ENCODE measurements at places on chromosomes 13 and 19. TPM values are rescaled to one million over a fixed set of nuclear protein-coding genes. Genes with fewer than 3 reads are reported as not detected.

DNA sequence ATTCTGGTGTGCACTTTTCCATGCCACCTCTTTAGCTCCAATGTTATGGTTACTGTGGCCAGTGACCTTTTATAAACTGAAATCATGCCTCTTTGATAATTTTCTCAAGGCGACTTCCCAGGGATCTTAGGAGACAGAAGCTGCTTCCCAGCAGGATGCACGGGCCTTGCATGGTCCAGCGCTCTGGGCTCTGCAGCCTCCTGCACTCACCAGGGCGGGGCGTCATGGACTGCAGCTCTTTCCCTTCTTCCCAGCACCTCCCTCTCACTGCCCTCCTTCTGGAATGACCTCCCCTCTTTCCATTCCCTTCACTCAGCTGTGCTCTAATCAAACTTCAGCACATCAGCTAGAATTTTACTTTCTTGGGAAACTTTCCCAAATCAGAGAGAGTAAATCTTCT lies 318.3 kb downstream of the IRS2 start:
- no peak for DNase-seq

DNA sequence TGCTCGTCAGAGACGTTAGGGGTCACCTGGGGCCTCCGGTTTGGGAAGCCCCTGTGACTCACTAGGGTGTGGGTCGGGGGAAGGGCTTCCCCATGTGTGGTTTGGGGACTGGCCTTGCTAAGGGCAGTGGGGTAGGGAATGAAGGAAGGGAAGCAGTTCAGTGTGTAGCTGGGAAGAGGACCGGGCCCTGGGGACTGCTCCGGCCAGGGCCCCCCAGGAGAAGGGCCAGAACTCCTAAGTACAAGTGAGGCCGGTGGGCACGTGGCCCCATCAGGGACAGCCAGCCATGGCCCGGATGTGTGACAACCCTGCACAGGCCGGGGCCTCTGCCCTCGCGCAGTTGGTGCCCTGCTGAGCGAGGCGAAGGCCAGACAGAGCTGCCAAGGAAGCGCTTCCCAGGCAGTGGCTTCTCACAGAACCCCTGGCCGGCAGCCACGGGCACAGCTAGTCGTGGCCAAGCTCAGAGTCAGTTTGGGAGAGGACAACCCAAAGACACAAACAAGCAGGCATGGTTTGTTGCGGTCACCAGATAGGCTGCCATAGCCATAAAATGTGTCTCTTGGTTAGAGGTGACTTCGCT lies 25.7 kb downstream of the TEX29 start:
- no peak for DNase-seq

GRCh38 chr13:41465241-41465847 lies 8.0 kb downstream of the RGCC start:
- peak; percentile 91 for DNase-seq

DNA sequence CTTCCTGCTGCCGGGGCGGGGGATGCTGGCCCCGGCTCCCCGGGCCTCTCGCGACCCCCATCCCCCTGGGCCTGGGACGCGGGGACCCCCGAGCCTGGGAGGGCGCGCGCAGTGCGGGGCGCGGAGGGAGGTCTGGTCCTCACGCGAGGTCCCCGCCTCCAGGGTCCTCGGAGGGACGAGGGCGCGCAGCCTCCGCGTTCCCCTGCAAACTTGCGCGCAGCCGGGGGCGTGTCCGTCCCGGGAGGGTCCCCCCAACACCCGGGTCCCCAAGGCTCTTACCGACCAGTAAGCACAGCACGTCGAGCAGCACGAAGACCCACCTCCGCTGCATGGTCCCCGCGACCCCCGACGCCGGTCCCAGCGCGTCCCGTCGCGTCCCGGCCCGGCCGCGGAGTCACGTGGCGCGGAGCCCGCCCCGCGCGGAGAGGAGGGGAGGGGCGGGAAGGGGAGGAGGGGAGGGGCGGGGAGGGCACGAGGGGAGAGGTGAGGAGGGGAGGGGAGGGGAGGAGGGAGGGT lies at the start of gene PLPP2:
PLPP2 (minus strand) TSS at position 398 of the 516 bp plus-strand sequence; CDS start at position 331, 67 bp downstream.
- DNase-seq: no peak

- no peak for DNase-seq
Measured at GRCh38 chr13:109287553-109287952, 498.8 kb downstream of the IRS2 start.

DNA sequence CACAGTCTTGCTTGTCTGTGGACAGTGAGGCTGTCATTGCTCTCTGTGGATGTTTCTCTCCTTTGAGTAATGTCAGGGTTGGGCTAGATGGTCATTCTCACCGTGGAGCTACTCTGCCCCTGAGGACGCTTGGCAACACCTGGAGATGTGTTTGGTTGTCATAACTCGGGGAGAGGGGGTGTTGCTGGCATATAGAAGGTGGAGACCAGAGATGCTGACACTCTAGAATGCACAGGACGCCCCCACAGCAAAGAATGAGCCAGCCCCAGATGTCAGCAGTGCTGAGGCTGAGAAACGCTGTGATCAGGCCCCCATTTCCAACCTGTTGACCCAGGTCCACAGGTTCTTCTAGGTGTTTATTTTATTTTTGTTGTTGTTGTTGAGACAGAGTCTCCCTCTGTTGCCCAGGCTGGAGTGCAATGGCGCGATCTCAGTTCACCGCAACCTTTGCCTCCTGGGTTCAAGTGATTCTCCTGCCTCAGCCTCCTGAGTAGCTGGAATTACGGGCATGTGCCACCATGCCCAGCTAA lies 4.6 kb downstream of the CCDC124 start:
- no peak for DNase-seq

DNA sequence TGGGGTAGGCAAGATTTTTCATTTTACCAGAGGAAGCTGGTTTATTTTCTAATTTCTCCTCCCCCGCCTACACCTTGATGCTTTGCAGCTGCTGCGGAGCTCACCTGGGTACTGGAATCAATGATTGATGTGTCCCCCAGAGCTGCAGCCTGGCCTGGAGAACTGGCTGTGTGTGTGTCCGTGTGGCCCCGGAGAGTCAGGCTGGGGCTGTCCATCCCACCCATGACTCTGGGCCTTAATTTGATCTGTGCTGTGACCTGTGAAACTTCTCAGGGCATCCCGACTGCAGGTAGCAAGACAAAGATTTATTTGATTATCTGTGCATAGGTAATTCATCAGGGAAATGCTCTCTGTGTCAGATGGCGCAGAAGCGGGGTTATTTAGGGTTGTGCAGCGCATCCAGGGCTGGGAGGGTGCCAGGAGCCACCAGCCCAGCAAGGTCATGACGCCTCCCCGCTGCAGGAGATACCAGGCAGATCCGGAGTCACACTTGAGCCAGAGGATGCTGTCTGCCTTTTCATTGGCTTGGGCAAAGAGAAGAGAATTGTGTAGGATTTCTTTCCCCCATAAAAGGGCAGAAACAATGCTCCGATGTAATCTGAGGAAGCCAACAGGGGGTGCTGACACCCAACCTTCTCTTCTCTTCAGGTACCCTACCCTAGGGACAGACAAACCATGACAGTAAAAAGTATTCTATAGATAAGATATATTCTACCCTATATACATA lies 346.6 kb downstream of the TSHZ3 start:
- no peak for DNase-seq

DNA sequence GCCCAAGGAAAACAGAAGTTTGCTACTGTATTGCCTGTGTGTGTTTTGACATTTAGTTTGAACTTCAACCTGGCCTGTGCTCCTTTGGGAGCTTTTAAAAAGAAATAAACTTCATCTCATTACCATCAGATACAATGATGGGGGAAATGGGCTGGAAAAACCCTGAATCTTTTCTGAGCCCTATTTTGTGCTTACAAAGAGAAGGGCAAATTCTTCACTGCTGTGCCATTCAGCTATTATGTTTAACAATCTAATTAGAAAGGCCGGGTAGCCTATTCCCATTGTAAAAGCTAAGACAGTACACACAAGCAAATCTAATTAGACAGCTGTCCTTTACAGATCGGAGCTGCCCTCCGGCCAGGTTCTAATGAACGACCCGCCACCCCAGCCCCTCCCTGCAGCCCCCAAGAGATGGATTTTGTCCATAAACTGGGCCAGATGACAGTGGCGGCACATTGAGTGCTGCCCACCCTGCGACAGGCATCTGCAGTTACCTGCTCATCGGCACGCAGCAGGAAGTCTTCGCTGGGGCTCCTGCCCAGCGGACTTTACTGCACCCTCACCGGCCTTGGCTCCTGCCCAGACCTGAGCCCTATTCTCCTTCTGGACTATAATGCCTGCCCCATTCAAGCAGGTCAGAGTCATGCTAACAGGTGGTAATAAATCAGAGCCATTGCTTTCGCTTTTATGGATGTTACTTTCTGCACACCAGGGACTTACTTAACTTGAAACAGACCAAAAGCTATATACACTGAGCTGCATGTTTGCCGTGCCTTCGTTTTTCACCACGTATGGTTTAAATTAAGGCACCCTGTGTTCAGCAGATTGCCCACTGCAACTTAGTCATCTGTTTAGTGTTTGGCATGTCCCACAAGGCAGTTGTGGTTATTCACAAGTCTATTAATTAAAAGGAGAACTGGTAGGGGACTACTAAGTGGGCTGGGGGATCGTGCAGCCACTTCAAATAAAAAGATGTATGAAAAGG lies 549.6 kb downstream of the FGF9 start:
- no peak for DNase-seq

DNA sequence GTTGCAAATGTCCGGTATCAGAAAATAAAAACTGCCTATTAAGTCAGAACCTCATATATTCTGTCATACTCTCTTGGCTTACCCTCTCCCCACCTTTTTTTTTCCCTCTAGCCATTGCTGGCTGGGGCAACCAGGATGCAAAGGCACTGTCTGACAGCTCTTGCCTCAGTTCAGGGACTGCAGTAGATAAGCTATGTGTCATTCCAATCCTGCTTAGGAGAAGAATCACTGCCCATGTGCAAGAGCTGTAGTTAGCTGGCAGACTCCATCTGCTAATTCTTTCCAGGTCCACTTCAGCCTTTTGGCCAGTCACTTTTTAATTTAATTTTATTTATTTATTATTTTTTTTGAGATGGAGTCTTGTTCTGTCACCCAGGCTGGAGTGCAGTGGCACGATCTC lies 895.6 kb upstream of the SLC10A2 start:
- no peak for DNase-seq

GRCh38 chr19:28960586-28960985 lies 252.4 kb downstream of the UQCRFS1 start:
- DNase-seq: no peak

DNA sequence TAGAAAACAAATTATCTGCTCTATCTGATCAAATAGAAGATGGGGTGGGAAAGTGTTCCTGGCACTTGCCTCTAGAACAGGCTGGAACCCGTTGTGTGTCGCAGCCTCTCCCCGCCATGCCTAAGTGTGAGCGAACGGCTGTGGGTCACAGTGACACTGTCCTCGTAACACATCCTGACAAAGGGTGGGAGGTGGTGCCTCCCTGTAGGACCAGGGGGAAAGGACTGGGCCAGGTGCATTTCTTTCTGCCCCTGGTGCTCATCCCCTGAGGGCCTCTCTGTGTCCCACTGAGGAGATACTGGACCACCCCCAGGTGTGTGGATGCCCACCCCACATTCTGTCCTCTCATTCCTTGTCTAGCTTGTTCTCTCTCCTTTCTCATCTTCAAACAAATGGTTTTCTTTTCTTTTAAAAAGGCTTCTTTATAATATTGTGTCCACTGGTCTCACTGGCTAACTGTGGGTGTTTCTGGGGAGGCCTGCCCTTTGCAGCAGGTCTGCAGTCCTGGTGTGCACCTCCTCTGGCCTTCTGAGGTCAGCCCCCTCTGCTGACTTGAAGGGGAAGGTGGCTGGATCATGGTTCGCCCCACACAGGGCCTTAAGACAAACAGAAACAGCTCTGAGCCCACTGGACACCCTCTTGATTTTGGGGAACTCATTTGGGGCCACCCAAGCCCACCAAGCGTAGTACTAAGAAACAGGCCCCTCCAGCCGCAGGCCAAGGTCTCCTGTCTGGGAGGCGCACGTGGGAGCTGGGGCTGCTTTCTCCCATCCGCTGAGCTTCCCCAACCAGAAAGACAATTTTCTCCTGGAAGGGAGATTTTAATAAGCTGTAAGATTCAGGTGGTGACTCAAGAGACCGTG lies 152.5 kb upstream of the SOX1 start:
- DNase-seq: no peak

- DNase-seq: peak; percentile 34
Measured at GRCh38 chr13:50244713-50245574, 229.7 kb downstream of the KCNRG start.

GRCh38 chr13:47081246-47081645 lies 184.4 kb upstream of the HTR2A start:
- no peak for DNase-seq

DNA sequence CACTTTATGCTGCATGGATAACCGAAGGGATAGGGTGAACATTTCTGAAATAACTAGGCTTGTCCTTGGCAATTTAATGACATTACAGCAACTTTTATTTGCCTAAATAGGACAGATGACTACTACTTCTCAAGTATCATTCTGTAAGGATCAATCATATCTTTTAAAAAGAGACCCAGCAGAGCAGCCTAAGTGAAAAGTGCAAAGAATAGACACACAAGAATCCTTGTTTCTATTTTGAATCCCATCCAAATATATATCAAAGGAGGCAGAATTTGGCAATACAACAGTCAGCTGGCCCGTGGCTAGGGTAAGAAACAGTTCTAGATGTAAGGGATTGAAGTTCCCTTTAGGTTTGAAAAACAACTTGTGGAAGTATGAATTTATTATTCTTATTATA lies 6.9 kb downstream of the THSD1 start:
- DNase-seq: no peak

- no peak for DNase-seq
Measured at GRCh38 chr13:102333320-102334198, 68.3 kb downstream of the FGF14 start.

- peak; percentile 46 for DNase-seq
Measured at GRCh38 chr19:55276720-55277430, 3.0 kb downstream of the HSPBP1 start.

DNA sequence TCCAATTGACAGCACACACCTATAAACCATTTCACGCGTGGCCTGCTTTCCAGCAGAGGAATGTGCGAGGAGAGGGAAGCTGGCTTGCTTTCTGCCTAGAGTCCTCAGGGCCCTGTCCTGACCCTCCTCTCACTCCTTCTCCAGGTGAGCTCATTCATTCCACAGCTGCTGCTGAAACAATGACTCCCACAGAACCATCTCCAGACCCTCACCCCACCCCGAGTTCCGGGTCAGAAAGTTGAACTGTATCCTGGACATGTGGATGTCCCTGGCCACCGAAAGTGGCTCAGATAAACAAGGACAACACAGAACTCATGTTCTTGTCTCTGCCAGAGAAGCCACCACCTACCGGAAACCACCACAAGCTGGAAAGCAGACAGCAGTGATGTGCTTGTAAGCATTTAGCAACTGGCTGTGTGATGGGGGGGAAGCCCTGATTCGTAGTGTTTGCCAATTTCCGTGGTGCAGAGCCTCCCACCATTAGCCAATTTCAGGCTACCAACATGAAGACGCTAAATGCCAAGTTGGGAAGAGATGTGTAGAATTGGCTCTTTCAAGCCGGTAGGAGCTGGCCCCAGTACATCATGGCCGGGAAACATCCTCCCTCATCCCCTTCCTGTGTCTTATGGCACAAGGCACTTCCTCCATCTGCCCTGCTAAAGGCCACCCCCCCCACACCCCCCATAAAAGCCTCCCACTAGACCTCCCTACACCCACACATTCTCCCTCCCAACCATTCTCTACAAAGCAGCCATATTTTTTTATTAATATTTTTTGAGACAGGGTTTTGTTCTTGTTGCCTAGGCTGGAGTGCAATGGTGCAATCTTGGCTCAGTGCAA lies 5.0 kb downstream of the SYCE2 start:
- DNase-seq: peak; percentile 44

KCNN4 gene
- 14.6 TPM for total RNA-seq

ZNF726 gene
- 4.4 TPM for total RNA-seq

GRK1 gene
- total RNA-seq: not detected

CCDC8 gene
- not detected for total RNA-seq

VSIG10L gene
- not detected for total RNA-seq

RFPL4AL1 gene
- not detected for total RNA-seq

GAS6 gene
- 1.2 TPM for total RNA-seq

ZNF536 gene
- not detected for total RNA-seq

ZNF776 gene
- total RNA-seq: 22.3 TPM

NKG7 gene
- total RNA-seq: 169 TPM

NCAN gene
- not detected for total RNA-seq

FAM216B gene
- not detected for total RNA-seq
